ENCODE measurements at places on chromosomes 7 and 10. TPM values are rescaled to one million over a fixed set of nuclear protein-coding genes. Genes with fewer than 3 reads are reported as not detected.

The TWIST1 gene
- total RNA-seq: 31.2 TPM

The KCNMA1 gene
- 95.4 TPM for total RNA-seq

The HOXA6 gene
- not detected for total RNA-seq

The MMD2 gene
- not detected for total RNA-seq

The OR6V1 gene
- total RNA-seq: not detected

The TEX36 gene
- total RNA-seq: not detected

The NODAL gene
- total RNA-seq: not detected

The OR2A1 gene
- under 0.01 TPM for total RNA-seq

The SEM1 gene
- total RNA-seq: 269 TPM

The SCART1 gene
- total RNA-seq: 3.3 TPM

The AKR1D1 gene
- not detected for total RNA-seq

The THNSL1 gene
- total RNA-seq: 3.6 TPM

The PNLIPRP2 gene
- not detected for total RNA-seq

The CLDN3 gene
- total RNA-seq: not detected

The ASIC3 gene
- total RNA-seq: not detected

The GHITM gene
- 190 TPM for total RNA-seq

The CYP3A4 gene
- total RNA-seq: not detected

The TAC1 gene
- total RNA-seq: not detected

The C10orf71 gene
- not detected for total RNA-seq

The FAM25G gene
- total RNA-seq: not detected

The AZGP1 gene
- total RNA-seq: not detected

The MYL10 gene
- total RNA-seq: not detected

The EVX1 gene
- not detected for total RNA-seq

The GLI3 gene
- total RNA-seq: 3.7 TPM

The SLC18A3 gene
- total RNA-seq: not detected

The AKR1C8 gene
- total RNA-seq: not detected

The EPC1 gene
- total RNA-seq: 29.6 TPM

The ATG9B gene
- not detected for total RNA-seq

The GRM3 gene
- total RNA-seq: not detected

The CISD1 gene
- 41.9 TPM for total RNA-seq
